ENCODE measurements at places on chromosomes 16 and 17. TPM values are rescaled to one million over a fixed set of nuclear protein-coding genes. Genes with fewer than 3 reads are reported as not detected.

ANKS4B gene
- total RNA-seq: not detected

LGALS3BP gene
- total RNA-seq: 171 TPM

CD7 gene
- total RNA-seq: not detected

KRT32 gene
- not detected for total RNA-seq

MEIOB gene
- total RNA-seq: not detected

ODAD4 gene
- total RNA-seq: 0.79 TPM

THUMPD1 gene
- 40.4 TPM for total RNA-seq

GGT6 gene
- not detected for total RNA-seq

KRT17 gene
- total RNA-seq: 7.1 TPM

ARL5C gene
- under 0.01 TPM for total RNA-seq

ERN2 gene
- 0.19 TPM for total RNA-seq

C16orf95 gene
- 2.6 TPM for total RNA-seq

CTRL gene
- 0.75 TPM for total RNA-seq

SMTNL2 gene
- total RNA-seq: not detected

PLXDC1 gene
- total RNA-seq: 0.40 TPM

FAM117A gene
- 2.0 TPM for total RNA-seq

NPIPA8 gene
- total RNA-seq: 0.40 TPM

NSMCE1 gene
- total RNA-seq: 145 TPM

SMCR8 gene
- total RNA-seq: 13.9 TPM

CD300E gene
- not detected for total RNA-seq

HBA2 gene
- total RNA-seq: not detected

MLLT6 gene
- total RNA-seq: 21.5 TPM

HBM gene
- total RNA-seq: not detected

OR3A2 gene
- 0.06 TPM for total RNA-seq

SEZ6 gene
- total RNA-seq: not detected

SETD1A gene
- total RNA-seq: 1.7 TPM

CALB2 gene
- total RNA-seq: not detected

SPECC1 gene
- 14.1 TPM for total RNA-seq

SPATA22 gene
- not detected for total RNA-seq

PDPK1 gene
- 21.1 TPM for total RNA-seq

KCNH6 gene
- total RNA-seq: not detected

OTOP3 gene
- not detected for total RNA-seq

BTBD17 gene
- not detected for total RNA-seq

CCL8 gene
- not detected for total RNA-seq

STX1B gene
- 0.25 TPM for total RNA-seq

EVPLL gene
- total RNA-seq: not detected

MYH1 gene
- total RNA-seq: not detected

TERB1 gene
- 0.13 TPM for total RNA-seq

WNT3 gene
- total RNA-seq: 0.66 TPM

HS3ST2 gene
- not detected for total RNA-seq

TEKT5 gene
- 0.12 TPM for total RNA-seq

KCNH4 gene
- total RNA-seq: not detected

NUPR1 gene
- 37.0 TPM for total RNA-seq

MYH2 gene
- not detected for total RNA-seq

PRSS21 gene
- total RNA-seq: not detected

RPRML gene
- total RNA-seq: not detected

SLC6A2 gene
- total RNA-seq: not detected

CBLN1 gene
- total RNA-seq: not detected

CCT6B gene
- 2.6 TPM for total RNA-seq

PRR35 gene
- total RNA-seq: not detected

UTS2R gene
- total RNA-seq: not detected

GAS2L2 gene
- total RNA-seq: not detected

HS3ST4 gene
- not detected for total RNA-seq

FOXF1 gene
- under 0.01 TPM for total RNA-seq

CX3CL1 gene
- 7.7 TPM for total RNA-seq

FSCN2 gene
- total RNA-seq: 2.8 TPM

TSNAXIP1 gene
- 0.99 TPM for total RNA-seq

RABEP2 gene
- total RNA-seq: 43.3 TPM

ZG16 gene
- total RNA-seq: not detected
